ENCODE measurements at places on chromosomes 16 and 17.

GRCh38 chr16:79972053-79972704 is 371.6 kb upstream of the MAF start:
- DNase-seq: no peak

- no peak for DNase-seq
Measured at GRCh38 chr16:83517398-83517797, 290.4 kb upstream of the HSBP1 start.

DNA sequence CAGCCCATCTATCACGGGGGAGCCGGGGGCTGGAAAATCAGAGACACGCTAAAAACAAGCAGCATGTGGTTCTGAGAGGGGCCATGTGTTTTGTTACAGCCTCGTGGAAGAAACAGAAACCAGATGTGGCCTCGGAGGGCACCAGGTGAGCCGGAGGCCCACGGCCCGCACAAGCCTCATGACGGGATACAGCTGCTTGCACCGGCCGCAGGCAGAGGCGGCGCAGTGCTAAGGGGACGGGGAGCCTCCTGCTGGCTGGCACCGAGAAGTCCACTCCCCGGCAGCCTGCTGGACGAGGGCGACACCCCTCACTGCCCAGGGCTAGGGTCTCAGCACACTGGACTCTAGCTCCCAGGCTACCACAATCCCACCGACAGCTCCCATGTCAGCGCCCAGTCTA is 19.2 kb downstream of the NDUFAF8 start:
- no peak for DNase-seq

- DNase-seq: no peak
Measured at GRCh38 chr16:5837007-5837670, 739.5 kb upstream of the EEF2KMT start.

DNA sequence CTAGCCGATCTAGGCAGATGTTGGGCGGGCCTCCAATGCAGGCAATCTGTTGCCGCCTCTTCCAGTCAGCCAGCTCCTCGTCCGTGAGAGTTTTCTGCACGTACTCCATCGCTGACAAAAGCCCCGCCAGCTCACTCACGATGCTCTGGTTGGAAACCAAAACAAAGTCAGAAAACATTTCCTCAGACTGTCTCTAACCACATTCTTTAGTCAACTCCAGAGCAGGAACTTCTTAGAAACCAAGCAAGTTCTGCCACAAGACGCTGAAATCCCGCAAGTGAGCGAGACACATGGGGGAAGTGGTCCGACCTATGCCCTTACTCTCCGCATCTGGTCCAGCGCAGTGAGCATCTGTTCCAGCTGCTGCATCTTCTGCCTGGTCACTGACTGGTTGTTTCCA is 49.1 kb downstream of the STAT5A start:
- DNase-seq: peak; percentile 95

DNA sequence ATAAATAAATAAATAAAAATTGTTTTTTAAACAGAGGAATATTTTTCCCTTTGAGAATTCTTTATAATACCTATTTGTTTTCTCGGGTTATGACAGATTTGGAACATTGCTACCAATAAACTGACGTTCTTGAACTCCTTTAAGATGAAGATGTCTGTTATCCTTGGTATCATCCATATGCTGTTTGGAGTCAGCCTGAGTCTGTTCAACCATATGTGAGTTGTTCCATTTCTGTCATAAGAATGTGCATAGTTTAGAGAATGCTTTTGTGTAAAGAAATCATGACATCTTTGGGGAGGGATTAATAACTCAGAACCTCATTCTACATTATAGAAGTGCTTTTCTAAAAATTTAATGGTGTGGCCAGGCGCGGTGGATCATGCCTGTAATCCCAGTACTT is 37.2 kb upstream of the NAGLU start:
- DNase-seq: no peak

DNA sequence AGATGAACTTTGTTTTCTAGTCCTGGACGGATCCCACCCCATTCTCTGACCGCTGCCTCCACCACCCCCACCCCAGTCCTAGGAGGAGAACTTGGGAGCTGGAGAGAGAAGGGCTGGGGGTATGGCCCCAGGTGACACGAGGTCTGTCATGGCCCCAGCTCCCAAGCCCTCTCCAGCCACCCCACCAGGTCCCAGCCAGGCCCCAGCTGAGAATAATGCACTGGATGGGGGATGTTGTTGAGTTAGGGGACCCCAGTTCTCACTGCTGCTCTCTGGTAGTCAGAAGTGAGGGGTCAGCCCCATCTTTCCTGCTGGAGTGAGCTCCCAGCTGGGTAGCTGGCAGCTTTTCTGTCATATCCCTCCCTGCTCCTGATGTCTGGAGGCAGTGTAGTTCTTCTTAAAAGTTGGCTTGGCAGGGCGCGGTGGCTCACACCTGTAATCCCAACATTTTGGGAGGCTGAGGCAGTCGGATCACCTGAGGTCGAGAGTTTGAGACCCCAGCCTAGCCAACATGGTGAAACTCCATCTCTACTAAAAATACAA is 4.6 kb upstream of the COL1A1 start:
- DNase-seq: no peak

GRCh38 chr16:89137666-89138512 is 33.7 kb upstream of the CDH15 start:
- DNase-seq: no peak

- DNase-seq: no peak
Measured at GRCh38 chr17:54662978-54663876, 237.4 kb upstream of the TOM1L1 start.

GRCh38 chr17:4696437-4696805 is 7.5 kb downstream of the PELP1 start:
- DNase-seq: peak; percentile 84

- no peak for DNase-seq
Measured at GRCh38 chr16:68481636-68482035, 33.3 kb upstream of the SMPD3 start.

DNA sequence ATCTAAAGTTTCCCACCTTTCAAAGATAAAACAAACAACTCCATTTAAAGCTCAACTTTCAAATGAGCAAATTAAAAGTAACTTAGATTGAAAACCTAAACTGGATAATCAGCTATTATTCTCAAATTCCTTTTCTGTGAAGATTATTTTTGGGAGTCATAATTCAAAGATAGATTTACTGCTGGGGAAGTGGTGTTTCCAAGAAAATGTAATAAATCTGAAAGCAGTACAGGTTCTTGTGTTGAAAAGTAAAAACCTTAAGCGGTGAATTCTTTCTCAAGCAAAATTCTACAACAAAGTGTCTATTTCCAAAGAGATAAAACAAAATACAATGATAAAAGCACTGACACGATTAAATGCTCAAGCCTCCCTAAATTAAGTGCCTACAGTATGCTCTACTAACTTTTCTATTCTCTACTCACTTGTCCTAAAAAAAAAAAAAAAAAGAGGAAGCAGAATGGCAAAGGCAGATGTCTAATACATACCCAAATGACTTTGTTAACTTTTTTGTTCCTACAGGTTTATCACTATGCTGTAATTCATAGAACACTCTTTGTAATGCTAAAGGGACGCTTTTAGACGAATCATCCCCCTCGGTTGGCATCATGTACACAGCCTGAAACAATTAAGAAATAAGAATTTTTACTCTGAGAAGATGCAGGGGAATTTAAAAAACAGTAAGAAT is 34.5 kb downstream of the LITAFD start:
- no peak for DNase-seq

GRCh38 chr16:57479205-57479975 is 6.9 kb downstream of the DOK4 start:
- DNase-seq: no peak

GRCh38 chr17:39740357-39741111 is 2.8 kb downstream of the GRB7 start:
- DNase-seq: no peak

DNA sequence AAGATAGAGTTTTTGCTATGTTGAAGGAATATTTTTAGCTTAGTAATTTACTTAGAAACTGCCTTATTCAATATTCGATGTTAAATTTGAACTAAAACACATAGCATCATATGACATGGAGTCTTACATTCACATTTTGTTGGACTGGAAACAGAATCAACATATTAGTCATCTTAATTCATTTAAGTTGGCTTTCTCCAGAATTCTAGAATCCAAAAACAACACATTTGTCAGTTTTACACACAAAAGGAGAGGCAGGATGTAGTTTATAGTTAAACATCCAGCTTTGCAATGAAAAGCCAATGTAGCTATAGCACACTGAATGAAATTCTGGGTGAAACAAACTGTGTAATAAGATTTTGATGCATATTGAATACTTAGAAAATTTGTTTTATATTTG is 43.3 kb downstream of the WWOX start:
- no peak for DNase-seq

DNA sequence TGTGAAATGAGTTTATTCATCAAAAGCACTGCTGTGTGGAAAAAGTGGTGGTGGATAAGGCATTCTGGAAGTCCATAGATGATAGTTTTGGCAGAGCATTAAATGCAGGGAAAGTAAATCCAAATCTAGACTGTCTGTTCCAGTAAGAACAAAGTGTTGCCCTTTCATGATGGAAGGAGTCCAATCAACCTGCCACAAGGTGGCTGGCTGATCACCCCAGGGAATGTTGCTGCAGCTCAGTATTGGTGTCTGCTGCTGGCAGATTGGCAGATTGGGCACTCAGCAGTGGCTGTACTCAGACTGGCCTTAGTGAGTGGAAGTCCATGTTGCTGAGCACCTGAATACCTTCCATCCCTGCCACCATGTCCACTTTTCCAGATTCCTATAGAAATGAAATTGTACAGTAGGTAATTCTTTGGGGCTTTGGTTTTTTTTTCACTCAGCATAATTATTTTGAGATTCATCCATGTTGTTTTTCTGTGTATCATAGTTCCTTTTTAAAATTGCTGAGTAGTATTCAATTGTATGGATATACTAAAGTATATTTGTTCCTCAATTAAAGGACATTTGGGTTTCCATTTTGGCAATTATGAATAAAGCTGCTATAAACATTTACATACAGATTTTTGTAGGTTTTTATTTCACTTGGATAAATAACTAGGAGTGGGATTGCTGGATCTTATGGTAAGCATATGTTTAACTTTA is 14.3 kb downstream of the DYNLL2 start:
- DNase-seq: no peak

DNA sequence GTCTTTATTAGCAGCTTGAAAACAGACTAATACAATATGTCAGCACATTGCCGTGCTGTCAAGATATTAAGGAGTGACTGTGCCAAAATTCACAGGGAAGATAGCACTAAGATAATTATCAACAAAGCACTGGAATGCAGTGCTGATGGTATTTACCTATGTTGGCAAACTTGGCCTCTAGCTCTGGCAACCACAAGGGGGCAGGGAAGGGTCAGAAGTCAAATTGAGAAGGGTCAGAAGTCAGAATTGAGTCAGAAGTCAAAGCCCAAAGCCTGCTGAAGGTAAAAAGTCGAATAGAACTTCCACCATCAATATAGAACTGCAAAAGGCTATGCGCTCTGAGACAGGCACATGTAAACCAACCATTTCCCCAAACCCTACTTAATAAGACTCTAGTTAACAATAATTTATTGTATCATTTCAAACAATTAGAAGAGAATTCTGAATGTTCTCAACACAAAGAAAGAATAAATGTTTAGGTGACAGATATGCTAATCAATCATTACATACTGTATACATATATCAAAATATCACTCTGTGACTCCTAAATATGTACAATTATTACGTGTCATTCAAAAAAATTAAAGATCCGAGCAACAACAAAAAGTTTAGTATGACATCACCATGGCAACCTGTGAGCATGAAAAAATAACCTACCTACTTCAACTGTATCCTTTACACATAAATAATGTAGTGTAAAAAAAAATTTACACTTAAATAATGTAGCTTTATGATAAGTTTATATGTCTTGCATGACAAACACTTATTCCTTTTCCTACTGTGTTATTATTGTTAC is 916.1 kb downstream of the KCNJ2 start:
- peak; percentile 21 for DNase-seq

DNA sequence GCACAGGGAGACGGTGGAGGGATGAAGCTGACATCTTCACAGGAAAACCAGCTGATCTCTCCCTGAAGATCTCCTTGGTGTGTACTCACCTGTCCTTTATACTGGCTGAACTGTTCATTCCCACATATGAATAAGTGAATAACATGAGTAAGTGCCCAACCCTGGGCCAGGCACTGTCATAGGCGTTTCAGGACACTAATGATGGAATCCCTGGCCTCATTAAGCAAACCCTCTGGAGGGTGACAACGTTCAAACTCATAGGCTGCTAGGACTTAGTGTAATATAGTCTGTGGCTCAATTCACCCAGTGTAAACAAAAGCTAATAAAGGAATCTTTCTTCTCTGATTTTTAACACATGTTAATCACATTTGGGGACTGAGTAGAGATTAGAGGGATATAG is 24.5 kb downstream of the GAS7 start:
- DNase-seq: no peak

DNA sequence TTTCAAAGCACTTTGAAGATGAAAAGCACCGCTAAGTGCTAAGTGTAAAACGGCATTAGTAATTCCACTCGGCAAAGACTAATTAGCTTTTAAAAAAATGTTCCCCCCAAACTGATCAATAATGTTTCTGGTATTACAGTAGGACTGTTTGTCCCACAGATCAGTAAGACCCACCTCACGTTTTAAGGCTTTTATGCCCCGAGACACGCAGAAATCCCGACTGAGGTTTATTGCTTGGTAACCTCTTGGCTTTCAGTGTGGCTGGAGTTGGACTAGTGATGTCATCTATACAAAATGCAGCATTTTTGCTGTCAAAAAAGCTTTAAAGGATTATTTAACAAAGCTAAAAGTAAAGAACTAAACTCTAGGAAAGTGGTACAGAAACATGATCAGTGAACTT is 414.6 kb upstream of the PSMD7 start:
- no peak for DNase-seq

- DNase-seq: no peak
Measured at GRCh38 chr16:88608076-88608475, 30.3 kb upstream of the IL17C start.

- DNase-seq: no peak
Measured at GRCh38 chr16:81832801-81833547, 53.9 kb downstream of the PLCG2 start.

DNA sequence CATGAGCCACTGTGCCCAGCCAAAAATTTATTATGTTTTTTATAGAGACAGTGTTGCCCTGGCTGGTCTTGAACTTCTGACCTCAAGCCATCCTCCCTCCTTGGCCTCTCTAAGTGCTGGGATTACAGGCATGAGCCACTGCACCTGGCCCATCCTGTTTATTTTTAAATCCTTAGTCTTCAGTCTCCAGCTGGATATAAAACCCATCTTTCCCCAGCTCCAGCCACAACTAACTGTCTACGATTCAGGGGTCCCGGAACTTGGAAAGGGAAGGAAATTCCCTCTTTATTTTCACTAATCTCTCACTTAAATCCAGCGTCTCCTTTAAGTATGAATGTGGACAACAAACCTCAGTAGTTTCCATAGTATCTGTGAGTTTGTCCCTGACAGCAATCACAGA is 62.2 kb downstream of the IQCK start:
- DNase-seq: no peak

- no peak for DNase-seq
Measured at GRCh38 chr16:51849715-51850114, 697.2 kb downstream of the TOX3 start.

Data from activated CD4-positive, alpha-beta T cell treated with anti-CD3 and anti-CD28 coated beads, Interleukin-2, amount 50 U/mL, for 16 hours (primary cell).